Caudate nucleus (tissue), 63 donors: ENCODE measurements at places on chromosomes 6 and 20.

DNA sequence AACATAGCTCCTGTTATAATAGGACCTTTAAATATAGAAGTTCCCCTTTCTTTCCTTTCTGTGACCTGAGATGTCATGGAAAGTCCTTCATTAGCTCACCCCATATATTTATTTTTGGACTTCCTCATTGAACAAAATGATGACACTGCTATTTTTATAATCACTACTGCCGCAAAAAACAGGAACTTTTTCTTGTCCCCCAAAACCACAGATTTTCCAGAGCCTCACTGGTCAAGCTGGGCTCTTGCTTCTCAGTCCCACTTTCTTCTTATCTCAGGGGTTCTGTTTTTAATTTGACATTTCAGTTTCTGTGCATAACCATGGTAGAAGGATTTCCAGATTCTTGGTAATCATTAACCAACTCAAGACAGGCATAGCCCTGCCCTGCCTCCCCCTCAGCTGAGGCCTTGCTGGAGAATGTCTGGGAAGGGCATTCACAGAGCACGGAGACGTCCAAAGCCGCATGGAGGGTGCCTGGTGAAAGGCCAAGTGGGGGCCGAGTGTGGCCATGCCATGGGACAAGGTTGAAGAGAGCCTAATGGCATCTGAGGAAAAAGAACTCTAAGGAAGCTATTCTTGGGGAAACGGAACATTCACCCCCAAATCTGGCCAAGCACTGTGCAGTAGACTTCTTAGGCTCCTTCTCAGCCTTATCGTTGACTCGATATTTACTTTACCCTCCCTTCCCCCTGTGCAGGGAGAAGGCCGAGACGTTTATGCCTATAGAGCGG, 73.7 kb downstream of the EDN1 start:
- DNase-seq: no peak

DNA sequence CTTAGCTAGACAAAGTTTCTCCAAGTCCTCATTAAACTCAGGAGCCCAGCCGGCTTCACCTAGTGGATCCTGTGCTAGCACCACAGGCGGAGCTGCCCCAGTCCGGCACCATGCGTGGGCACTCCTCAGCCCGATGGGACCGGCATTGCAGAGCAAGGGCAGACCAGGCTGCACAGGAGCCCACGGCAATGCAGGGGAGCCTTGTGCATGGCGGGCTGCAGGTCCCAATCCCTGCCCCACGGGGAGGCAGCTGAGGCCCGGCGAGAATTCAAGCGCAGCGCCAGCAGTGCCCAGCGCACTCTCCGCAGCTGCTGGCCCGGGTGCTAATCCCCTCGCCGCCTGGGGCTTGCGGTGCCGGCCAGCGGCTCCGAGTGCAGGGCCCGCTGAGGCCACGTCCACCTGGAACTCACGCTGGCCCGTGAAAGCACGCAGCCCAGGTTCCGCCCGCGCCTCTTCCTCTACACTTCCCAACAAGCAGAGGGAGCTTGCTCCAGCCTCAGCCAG, 292.3 kb upstream of the EYS start:
- DNase-seq: no peak

- DNase-seq: no peak
Measured at GRCh38 chr6:159308198-159308597, 139.0 kb downstream of the FNDC1 start.

DNA sequence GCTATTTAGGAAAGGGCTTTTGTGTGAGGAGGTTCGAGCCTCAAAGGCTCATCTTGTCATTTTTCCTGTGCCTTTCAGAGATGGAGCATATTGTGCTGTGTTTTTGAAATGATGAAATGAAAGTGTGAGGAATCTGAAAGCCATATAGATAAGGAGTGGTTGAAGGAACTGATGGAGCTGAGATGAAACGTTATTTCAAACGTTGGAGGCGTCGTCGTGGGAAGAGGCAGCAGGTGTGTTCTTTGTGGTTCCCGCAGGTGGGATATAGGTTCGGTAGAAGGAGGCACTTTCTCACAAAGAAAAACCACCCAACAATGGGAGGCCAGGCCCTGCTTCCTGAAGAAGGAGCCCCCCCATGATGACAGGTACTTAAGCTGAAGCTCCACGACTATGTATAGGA, 83.2 kb upstream of the SNAP25 start:
- DNase-seq: no peak

DNA sequence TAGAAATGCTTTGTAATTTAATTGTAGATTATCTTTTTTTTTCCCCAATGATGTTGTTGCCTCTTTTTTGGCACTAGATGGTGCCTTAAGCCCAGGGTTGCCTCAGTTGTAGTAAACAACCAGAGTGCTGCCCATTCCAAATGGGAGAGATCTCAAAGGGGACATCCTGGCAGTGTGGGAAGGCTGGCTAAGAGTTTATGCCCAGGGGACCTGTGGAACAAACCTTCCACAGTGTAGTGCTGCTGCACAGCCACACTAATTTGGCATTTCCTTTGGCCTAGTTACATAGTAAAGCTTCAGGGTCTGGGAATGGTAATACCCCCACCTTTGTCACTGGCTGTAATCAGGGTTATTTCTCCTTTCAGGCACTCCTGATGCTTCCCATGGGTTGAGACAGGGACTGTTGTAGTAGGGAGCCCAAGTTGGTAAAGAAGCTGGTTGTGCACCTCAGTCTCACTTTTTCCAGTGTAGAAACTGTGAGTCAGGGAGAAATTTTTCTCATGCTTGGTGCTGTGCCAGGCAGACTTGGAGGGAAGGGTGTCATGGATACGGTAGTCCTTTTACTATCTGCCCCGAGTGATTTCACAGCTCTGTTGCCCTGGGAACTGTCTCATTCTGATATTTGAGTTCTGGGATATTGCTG, 177.8 kb upstream of the ECI2 start:
- DNase-seq: no peak

DNA sequence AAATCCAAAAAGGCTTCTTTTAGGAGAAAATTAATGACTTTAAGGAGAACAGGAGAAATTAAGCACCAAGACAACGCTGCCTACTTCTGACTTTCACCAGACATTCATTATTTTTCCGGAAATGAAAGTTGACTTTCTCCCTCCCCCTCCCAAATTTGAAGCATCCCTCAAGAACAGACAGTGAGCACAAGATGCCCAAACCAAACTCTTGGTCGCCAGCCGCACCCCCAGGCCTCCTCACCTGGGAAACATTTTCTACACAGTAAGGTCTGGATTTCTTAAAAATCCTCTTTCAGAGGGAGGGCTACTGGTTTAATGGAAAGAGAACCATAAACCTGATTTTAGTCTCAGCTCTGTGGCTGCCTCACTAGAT, 2.7 kb downstream of the RIMS4 start:
- no peak for DNase-seq

DNA sequence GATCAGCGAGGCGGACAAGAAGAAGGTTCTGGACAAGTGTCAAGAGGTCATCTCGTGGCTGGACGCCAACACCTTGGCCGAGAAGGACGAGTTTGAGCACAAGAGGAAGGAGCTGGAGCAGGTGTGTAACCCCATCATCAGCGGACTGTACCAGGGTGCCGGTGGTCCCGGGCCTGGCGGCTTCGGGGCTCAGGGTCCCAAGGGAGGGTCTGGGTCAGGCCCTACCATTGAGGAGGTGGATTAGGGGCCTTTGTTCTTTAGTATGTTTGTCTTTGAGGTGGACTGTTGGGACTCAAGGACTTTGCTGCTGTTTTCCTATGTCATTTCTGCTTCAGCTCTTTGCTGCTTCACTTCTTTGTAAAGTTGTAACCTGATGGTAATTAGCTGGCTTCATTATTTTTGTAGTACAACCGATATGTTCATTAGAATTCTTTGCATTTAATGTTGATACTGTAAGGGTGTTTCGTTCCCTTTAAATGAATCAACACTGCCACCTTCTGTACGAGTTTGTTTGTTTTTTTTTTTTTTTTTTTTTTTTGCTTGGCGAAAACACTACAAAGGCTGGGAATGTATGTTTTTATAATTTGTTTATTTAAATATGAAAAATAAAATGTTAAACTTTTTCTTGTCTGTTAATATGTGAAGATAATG, 2.2 kb downstream of the HSPA1B start:
- no peak for DNase-seq

- DNase-seq: no peak
Measured at GRCh38 chr20:36306553-36307411, 643 bp downstream of the DLGAP4 start.

GRCh38 chr6:110044096-110044495, 66.0 kb downstream of the GPR6 start:
- DNase-seq: no peak

- no peak for DNase-seq
Measured at GRCh38 chr6:164010441-164011103, 596.1 kb downstream of the QKI start.

GRCh38 chr20:478949-479429, 16.7 kb upstream of the TBC1D20 start:
- no peak for DNase-seq

DNA sequence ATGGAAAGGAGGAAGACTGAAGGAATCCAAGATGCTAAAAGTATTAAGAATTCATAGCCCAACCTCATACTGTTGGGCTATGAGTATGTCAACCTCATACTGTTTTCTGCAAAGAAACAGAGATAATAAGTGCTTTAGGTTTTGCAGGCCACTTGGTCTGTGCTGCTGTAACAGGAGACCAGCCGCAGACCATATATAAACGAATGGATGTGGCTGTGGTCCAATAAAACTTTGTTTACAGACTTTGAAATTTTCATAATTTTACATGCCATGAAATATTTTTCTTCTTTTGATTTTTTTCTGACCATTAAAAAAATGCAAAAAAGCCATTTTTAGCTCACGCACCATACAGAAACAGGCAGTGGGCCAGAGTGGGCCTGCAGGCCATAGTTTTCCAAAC, 13.7 kb upstream of the THBD start:
- no peak for DNase-seq

GRCh38 chr20:25173886-25174308, 21.6 kb upstream of the ENTPD6 start:
- no peak for DNase-seq

- no peak for DNase-seq
Measured at GRCh38 chr20:42191140-42191860, 573.1 kb upstream of the CHD6 start.

GRCh38 chr6:143128681-143129015, 68.0 kb downstream of the AIG1 start:
- DNase-seq: no peak

DNA sequence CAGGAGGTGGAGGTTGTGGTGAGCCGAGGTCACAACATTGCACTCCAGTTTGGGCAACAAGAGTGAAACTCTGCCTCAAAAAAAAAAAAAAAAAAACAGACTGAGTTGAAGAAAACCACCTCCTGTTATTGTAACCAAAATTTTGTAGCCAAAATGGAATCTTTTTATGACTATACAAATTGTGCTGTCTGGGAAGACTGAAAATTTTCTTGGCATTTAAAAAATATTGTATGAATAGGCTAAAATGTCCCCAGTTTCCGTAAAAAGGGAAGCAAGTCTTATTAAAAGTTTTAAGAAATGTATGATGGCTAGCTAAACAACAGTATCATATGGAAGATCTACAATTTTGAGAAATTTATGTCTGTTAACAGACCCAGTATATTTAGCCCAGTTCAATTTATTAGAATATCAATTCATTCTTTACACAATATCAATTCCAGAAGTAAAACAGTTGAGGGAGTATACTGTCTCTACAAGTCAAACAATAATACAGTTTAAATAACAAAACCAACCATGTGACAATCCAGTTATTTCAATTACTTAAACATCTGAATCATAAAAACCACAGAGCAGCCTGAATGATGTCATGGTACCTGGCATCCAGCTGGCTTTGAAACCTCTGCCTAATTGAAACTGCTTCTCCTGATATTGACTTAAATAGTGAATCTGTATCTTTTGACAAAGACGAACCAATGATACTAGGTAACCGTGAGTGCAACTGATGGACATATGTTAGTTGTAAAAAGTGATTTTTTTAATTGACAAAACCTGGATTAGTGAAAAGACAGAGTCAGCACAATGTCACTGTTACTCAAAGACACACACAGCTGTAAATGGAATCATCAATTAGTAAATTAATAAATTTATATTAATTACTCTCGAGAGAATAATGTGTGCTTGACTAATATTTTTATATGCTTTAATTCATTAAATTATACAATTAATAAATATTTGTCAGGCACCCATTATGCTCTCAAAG, 166.6 kb upstream of the MARCKS start:
- no peak for DNase-seq

GRCh38 chr6:3900744-3901336, 51.7 kb downstream of the FAM50B start:
- DNase-seq: no peak

DNA sequence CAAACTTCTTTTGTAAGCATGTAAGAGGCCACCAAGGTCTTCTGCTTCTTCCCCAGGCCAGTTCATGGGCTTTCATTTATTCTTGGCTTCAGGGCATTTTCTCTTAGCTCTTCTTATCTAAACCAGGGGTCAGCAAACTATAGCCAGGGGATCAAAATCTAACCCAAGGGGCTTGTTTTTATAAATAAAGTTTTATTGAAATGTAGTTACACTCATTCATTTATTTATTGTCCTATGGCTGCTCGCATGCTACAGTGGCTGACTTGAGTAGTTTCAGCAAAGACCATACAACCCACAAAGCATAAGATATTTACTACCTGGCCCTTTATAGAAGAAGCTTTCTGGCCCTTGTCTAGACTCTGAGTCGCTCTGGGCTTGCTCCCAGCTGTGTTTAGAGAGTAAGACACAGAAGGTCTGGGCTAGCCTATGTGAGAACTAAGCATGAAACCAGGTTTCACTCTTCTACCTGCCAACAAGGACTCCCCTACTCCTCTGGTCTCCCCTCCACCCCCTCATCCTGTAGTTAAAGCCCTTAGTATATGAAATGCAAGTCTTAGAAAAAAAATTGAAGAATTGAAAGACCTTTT, 43.2 kb downstream of the KHDC1L start:
- DNase-seq: no peak

DNA sequence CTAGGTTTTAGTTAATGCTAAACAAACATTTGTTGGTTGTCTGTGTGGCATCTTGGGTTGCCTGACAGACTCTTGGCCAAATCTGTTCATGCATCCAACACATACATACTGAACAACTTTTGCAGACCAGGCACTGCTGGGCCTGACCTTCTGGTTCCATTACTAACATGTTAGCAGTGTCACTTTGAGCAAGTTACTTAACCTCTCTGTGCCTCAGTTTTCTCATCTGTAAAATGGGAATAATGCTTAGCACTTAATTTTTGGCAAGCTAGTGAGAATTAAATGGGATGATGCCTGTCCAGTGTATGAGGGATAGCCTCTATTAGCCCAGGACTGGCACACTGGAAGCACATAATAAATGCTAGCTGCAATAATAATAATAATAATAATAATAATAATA, 169.9 kb downstream of the DHX35 start:
- no peak for DNase-seq

DNA sequence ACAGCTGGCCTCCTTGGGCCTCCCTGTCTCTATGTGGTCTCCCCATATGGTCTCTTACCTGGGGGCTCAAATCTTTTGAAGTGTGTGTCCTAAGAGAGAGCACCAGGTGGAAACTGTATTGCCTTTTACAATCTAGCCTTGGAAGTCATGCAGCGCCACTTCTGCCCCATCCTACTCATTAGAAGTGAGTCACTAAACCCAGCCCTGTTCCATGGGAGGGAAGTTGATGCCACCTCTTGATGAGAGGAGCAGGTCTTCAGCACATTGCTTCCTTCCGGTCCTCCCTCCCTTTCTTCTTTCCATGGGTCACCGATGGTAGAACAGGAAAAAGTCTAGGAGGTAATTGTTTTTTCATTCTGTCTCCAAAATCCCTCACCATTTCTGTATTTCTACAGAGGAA, 156.3 kb downstream of the FOXA2 start:
- DNase-seq: no peak

- DNase-seq: no peak
Measured at GRCh38 chr6:2209226-2209809, 36.1 kb downstream of the GMDS start.
